Activated CD4-positive, CD25-positive, alpha-beta regulatory T cell treated with anti-CD3 and anti-CD28 coated beads, Interleukin-2, amount 50 U/mL, for 24 hours (primary cell): ENCODE measurements at places on chromosomes 3 and 15.

GRCh38 chr15:86611417-86612040, 531.9 kb downstream of the AGBL1 start:
- ATAC-seq = peak; percentile 84

DNA sequence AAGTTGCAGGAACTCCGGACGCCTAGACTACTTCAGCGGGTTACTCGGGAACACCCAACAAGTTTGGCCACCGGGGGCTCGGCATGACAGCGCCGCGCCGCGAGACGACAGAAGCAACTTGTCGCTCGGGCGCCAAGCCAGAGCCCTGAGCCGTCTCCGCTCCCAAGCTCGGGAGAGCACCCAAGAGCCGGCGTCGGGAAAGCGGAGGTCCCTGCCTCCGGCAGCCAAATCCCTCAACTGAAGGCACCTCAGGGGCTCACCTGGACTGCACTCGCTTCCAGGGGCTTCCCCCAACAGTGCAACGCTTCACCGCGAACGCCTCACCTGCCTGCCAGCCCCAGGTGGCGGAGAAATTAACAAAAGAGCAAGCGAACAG, 640 bp downstream of the MB21D2 start:
- peak; percentile 24 for ATAC-seq

GRCh38 chr15:98850961-98851572, 156.5 kb downstream of the PGPEP1L start:
- peak; percentile 57 for ATAC-seq

GRCh38 chr3:100157685-100158084, 43.4 kb upstream of the FILIP1L start:
- no peak for ATAC-seq

DNA sequence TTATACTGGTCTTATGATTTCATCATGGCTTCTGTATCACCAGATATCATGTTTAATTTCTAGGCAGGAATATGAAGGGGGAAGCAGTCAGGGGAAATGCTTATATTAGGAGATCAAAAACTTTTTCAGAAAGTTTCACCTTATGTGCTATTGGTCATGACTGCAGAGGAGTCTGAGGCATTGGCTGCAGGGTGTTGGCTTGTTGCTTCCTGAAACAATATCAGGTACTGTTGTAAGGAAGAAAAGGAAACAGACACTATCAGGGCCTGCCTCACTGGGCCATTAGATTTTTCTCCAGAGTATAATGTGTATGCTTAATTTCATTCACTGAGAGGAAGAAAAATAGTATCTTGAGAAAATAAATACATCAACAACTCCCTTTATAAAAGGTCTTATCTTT, 34.7 kb downstream of the LEKR1 start:
- no peak for ATAC-seq

DNA sequence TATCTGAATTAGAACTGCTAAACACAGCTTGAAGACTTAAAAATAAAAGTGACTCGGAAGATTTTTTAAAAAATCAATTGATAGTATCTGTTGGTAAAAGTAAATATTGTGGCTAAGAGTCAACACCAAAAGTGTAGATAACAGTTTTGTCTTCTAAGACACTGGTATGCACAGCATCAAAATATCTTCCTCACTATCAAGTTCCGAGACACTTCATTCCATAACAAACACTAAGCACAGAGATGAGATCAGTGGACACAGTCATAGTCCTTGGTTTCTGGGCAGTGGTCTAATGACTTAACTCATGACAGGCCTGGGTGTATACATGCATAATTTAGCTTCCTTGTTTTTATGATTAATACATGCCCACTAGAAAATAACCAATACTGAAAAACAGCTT, 63.2 kb downstream of the PXYLP1 start:
- ATAC-seq = peak; percentile 87

DNA sequence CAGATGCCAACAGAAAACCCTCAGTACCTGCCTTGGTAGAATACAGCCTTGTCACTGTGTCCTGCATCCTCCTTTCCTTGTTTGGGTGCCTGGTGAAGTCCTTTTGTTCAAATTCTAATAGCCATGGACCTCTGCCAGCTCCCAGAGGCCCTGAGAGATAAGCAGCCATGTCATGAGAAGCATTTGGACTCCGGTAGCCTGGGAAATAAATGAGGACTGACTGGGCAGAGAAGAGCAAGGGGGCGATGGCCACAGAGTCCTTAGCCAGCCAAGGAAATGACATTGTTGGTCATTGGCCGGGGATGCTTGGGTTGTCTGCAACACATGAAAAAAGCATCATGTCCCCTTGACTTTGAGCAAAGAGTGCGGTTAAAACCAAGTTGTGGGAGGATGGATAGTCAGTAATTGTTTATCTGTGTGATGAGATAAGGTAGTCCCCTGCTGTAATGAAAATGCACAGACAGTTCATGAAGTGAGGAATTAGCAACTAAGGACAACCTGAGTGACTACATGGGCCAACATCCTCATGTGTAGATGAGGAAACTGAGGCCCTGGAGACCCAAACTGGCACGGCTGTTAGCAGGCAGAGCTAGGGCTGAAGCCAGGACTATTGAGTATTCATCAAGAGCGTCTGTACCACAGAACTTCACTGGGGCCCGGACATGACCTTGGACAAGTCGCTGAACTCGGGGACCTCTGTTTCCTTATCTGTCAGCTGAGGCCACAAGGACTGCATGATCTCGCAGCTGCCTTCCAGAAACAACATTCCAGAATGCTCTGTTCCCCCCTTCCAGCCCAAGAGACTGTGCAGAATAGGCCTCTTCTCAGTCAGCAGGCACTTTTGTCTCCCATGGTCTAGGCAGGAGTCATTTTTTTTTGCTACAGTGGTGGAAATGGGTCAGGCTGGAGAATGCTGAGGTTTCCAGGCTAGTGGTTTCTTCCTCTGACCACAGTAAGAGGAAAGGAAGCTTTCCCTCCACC, 90.5 kb upstream of the CTDSPL start:
- ATAC-seq = no peak

DNA sequence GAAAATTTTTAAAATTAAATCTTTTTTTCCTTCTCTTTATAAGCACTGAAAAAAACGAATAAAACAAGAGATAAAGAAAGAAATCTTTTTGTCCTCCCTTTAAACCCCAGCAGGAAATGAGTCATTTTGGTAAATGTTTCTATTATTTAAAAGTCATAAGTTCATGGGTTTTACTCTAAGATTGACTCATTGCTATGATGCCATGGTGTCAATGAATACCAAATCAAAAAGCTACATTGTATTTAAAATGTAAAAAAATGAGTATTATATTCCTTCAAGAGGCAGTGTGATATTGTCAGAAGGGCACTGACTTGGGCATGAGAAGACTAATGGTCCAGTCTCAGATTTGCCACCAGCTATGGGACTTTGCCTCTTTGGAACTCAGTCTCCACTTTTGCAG, 303.4 kb upstream of the DNAJC19 start:
- no peak for ATAC-seq

DNA sequence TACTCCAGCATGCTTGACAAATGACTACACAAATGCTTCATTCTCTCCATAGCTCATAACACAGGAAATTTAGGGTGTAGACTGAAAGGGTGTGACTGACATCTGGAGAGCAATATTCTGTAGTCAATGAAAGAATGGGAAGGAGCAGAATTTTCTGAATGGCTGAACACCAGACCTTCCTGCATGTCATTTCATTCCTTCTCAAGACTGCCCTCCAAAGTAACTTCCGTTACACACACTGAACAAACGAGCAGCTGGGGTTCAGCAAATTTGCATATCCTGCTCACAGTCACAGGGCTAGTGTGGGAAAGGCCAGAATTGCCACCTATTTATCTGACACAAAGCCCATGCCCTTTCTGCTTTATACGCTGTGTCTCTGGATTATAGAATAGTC, 325.0 kb upstream of the CFAP20DC start:
- peak; percentile 71 for ATAC-seq

DNA sequence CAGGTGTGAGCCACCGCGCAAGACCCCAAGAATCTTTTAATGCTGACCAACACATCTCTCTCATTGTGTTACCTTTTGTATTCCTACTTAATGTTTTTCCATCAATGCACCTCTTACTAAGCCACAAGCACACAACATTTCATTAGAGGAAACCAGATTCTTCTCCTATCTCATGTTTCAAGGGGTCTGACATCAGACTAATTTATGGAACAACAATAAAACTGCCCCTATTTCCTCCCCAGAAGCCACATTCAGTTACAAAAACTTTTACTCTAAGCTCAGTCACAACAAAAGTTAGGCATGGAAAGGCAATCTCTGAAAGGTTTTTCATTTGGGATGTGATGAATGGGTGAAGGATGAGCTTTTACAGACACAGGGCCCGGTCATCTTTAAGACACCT, 251.8 kb downstream of the MAGI1 start:
- ATAC-seq = no peak

DNA sequence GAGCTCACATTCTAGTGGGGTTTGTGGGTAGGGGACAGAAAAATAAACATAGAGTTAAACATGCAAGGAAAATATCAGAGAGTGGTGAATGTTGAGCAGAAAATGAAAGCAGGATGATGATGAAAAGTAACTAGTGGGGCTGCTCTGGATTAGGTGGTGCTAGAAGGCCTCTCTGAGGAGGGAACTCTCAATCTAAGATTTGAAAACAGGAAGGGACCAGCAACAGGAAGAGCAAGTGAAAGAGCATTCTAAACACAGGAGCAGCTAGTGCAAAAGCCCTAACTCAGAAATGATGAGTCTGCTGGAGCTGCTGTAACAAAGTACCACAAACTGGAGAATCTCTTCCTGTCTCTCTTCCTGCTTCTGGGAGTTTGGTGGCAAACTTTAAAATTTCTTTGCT, 468.6 kb upstream of the AGTR1 start:
- no peak for ATAC-seq

DNA sequence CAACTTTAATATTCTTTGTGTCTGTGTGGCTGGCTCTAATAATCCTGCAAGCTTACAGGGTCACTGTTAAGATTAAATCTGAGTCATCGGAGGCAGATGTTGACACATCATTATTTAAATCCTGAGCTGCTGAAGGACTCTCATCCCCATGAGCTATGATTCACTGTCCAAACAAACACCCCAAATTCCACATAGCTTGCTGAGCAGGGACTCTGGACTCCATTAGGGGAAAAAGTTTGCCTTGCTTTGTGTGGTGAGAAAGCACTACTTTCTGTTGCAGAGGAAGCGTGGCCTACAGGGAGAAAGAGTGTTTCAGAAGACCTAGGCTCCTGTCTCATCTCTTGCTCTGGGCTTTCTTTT, 213.7 kb downstream of the PDCD6IP start:
- ATAC-seq = no peak

DNA sequence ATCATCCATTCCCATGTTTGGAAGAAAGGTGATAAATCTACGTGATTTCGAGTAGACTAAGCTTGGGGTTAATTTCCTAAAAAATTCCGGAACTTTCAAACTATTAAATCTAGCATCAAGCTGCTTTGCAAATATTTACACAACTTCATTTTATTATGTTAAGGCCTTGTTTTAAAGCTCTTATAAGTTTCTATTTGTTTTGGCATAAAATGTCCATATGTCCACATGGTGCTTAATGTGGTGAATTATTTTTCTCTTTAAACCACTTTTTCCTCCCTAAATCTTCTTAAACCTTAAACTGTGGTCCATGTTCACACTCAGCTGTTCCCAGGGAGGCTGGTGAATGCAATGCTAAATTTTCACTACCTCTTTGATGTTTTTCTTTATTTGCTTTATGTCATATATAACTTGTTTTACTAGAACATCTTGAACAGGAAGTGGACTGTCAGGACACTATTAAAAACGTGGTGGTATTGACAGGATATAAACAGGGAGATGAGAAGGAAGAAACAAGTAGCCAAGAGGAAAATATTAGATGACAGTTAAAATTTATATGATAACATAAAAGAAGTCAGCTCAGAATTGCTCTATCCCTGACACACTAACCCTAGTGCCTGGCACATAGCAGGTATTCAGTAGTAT, 72.5 kb upstream of the AGTR1 start:
- ATAC-seq = no peak

DNA sequence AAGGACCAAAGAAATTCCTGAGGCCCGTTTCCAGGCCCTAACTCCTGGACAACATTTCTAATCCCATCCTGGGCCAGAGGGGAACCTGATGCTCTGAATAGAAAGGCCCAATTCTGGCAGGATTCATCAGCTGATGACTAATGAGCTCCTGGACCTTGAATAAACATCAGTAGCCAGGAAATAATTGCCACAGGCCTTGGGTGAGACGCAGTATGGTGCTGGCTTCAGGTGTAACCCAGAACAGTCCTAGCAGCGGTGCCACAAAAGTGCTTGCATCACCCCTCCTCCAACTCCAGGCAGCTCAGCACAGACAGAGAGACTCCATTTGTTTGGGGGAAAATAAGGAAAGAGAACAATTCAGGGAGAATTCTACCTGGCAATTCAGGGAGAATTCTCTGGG, 184.7 kb upstream of the POU1F1 start:
- ATAC-seq = no peak

DNA sequence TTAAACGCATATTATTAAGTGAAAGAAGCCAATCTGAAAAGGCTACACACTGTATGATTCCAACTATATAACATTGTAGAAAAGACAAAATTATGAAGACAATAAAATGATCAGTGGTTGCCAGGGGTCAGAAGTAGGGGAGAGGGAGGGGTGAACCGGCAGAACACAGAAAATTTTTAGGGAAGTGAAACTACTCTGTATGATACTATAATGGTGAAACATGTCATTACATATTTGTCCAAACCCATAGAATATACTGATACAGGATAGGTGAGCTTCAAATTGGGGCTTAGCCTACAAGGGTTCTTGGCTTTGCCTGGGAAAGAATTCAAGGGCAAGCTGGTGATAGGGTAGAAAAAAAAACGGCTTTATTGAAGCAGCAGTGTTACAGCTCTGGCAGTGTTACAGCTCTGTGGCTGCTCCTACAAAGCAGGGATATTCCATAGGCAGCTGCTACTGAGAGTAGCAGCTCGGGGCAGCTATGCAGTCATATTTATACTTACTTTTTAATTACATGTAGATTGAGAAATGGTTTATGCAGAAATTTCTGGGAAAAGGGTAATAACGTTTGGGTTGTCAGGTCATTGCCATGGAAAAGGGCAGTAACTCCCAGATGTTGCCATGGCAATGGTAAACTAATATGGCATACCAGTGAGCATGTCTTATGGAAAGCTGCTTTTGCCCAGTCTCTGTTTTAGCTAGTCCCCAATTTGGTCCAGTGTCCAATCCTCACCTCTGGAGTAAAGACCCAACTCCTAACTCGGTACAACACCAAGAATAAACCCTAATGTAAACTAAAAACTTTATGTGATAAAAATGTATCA, 125.1 kb upstream of the SLC25A36 start:
- no peak for ATAC-seq

GRCh38 chr15:80087104-80087503, 27.6 kb downstream of the ZFAND6 start:
- ATAC-seq = no peak

DNA sequence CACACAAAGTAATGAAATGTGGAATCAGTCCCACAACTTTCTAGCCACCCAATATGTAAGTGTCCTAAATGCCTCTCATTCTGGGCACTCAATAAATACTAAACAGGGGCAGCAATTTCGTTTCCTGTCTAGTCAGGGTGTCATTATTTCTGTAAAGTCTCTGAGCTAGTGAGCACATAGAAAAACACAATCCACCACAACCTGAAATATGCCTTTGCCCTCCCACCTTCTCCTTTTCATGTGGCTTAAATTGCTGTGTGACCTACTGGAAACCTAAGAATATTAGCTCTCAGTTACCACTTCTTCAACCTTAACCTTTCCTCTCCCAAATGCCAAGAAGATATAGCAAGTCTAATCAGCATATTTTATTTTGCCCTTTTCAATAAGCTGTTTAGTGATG, 456.3 kb upstream of the KCNMB2 start:
- ATAC-seq = no peak

GRCh38 chr15:62928242-62928999, 114.1 kb upstream of the TPM1 start:
- no peak for ATAC-seq
